ENCODE measurements at places on chromosomes 3 and 15. TPM values are rescaled to one million over a fixed set of nuclear protein-coding genes. Genes with fewer than 3 reads are reported as not detected.

Gene PIK3CA
- 14.4 TPM for total RNA-seq

DNA sequence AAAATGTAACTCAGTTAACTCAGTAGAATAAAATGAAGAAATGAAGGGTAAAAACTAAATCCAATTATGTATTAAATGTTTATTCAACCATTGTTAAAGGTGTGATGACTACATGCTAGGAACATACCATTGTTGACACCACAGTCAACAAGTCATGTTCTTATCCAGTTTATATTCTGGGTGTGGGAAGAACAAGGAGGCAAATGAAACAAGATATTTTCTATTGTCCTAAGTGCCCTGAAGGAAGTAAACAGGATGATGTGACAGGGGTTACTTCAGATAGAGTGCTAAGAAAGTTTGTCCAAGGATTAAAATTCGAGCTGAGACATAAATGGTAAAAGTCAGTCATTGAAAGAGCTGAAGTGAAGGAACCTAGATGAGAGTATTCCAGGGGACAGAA is 13.1 kb downstream of the AP3S2 start:
- no peak for DNase-seq
- peaks cover 24% of the 10 kb centered on the region for H3K36me3 ChIP-seq
- H3K4me1 ChIP-seq: no peaks in the 10 kb centered on the region
- H3K27me3 ChIP-seq: no peaks in the 10 kb centered on the region
- H3K27ac ChIP-seq: no peak overlapping the region
- H3K4me3 ChIP-seq: no peak overlapping the region

- H3K4me1 ChIP-seq: peaks cover 11% of the 10 kb centered on the region
- H3K4me3 ChIP-seq: no peak overlapping the region
- no peak for DNase-seq
Measured at GRCh38 chr3:58388550-58389091, 45.0 kb downstream of the PDHB start.

Gene ERICH6
- total RNA-seq: not detected

- no peaks in the 10 kb centered on the region for H3K4me1 ChIP-seq
- H3K27me3 ChIP-seq: no peaks in the 10 kb centered on the region
- no peak overlapping the region for H3K27ac ChIP-seq
- H3K4me3 ChIP-seq: no peak overlapping the region
- DNase-seq: no peak
- H3K36me3 ChIP-seq: peaks cover 70% of the 10 kb centered on the region
Measured at GRCh38 chr15:84645496-84645895, 8.6 kb downstream of the WDR73 start.

GRCh38 chr3:9279966-9280365 is 30.5 kb upstream of the SRGAP3 start:
- no peak overlapping the region for H3K27ac ChIP-seq
- H3K27me3 ChIP-seq: peaks cover 6% of the 10 kb centered on the region
- H3K4me1 ChIP-seq: no peaks in the 10 kb centered on the region
- H3K36me3 ChIP-seq: no peaks in the 10 kb centered on the region

DNA sequence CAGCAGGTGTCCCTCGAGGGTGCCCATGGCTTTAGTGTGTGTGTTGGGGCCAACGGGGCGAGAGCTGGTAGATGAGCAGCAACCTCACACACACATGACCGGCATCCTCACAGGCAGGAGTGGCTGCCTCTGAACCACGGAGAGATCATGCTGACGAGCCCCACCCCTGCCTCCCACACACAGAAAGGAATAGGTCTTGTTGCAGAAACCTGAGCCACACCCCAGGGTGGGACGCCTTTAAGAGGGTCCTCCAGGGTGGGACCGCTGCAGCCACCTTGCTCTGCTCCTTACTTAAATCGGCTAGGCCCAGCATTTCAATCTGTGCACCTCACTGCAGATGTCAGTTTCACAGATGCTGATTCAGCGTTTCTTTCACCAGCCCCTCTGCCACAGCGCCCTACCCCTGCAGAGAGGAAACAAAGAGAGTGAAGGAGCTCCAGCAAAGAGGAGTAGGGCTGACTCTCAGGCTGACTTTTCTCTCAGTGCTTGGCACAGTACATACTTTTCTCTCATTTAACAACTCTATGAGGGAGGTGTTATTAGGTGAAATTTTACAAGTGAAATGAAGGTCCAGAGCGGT is 61.2 kb upstream of the EPHB3 start:
- H3K36me3 ChIP-seq: no peaks in the 10 kb centered on the region
- no peaks in the 10 kb centered on the region for H3K27me3 ChIP-seq
- H3K4me1 ChIP-seq: peaks cover 41% of the 10 kb centered on the region
- no peak overlapping the region for H3K4me3 ChIP-seq
- DNase-seq: no peak
- no peak overlapping the region for H3K27ac ChIP-seq

Gene GOLGA8G
- not detected for total RNA-seq

Gene SLC6A20
- total RNA-seq: not detected

GRCh38 chr3:171336406-171336805 is 123.8 kb downstream of the TNIK start:
- no peaks in the 10 kb centered on the region for H3K27me3 ChIP-seq
- no peak overlapping the region for H3K4me3 ChIP-seq
- DNase-seq: no peak
- peaks cover 11% of the 10 kb centered on the region for H3K4me1 ChIP-seq

DNA sequence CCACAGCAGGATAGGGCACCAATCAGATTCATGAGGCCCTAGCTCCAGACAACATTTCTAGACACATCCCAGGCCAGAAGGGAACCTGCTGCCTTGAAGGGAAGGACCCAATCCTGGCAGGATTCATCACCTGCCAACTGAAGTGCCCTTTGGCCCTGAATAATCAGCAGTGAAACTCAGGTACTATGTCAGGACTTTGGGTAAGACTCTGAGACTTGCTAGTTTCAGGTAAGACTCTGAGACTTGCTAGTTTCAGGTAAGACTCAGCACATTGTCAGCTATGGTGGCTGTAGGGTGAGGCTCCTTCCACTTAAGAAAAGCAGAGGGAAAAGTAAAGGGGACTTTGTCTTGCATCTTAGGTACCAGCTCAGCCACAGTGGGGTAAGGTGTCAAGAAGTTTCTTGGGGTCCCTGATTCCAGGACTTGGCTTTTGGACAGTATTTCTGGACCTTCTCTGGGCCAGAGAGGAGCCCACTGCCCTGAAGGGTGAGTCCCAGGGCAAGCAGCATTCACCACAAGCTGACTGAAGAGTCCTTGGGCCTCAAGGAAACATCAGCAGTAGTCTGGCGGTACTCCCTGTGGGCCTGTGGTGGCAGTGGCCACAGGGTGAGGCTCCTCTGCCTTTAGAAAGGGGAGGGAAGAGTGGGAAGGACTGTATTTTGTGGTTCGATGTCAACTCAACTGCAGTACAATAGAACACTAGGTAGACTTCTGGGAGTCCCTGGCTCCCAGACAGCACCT is 13.7 kb upstream of the COL8A1 start:
- DNase-seq: no peak
- H3K27ac ChIP-seq: no peak overlapping the region
- no peak overlapping the region for H3K4me3 ChIP-seq
- H3K27me3 ChIP-seq: no peaks in the 10 kb centered on the region
- no peaks in the 10 kb centered on the region for H3K36me3 ChIP-seq

Gene NEDD4
- total RNA-seq: 23.4 TPM

GRCh38 chr15:77866596-77867125 is 210.8 kb downstream of the TBC1D2B start:
- no peak for DNase-seq
- no peaks in the 10 kb centered on the region for H3K36me3 ChIP-seq
- H3K27me3 ChIP-seq: peaks cover 15% of the 10 kb centered on the region
- H3K4me3 ChIP-seq: no peak overlapping the region

Gene SEMA3G
- total RNA-seq: 0.10 TPM

DNA sequence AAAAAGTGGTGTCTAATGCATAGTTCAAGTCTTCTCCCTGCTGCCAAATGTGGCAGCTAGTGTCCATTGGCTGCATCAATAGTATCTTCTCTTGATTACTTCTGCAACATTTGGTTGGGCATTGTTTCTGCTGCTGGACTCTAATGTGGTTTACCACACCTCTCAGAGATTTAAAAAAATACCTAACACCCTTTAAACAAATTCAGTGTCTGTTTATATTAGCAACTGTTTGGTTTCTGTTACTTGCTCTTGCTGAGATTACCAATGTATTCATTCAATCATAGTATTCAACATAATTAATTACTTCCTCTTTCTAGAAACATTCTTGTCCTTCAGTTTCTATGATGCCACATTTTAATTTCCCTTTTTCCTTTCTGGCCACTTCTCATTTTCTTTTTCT is 20.3 kb upstream of the NECTIN3 start:
- no peaks in the 10 kb centered on the region for H3K27me3 ChIP-seq
- H3K4me3 ChIP-seq: no peak overlapping the region
- no peaks in the 10 kb centered on the region for H3K36me3 ChIP-seq
- DNase-seq: no peak
- no peak overlapping the region for H3K27ac ChIP-seq

DNA sequence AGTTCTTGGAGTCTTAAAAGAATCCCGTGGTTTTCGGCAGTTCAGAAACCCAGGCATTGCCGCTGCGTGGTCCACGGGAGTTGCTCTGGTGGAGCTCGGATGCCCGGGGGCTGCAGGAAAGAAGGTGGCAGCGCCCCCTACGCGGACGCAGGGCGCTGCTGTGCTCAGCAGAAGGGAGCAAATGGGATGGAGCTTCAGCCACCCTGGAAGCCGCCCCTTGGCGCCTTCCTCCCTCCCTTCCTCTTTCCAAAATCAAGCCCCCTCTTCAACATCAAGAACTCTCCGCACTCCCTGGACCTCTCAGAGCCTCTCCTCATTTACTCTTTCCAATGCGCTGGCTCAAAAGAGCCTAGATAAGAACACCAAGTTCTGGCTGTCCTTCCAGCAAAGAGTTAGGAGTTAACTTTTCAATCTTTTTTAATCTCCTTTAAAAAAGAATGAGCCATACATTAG is 880 bp upstream of the CHRNA7 start:
- peak overlapping the region; percentile 51 for H3K27ac ChIP-seq
- H3K4me1 ChIP-seq: peaks cover 10% of the 10 kb centered on the region
- H3K36me3 ChIP-seq: no peaks in the 10 kb centered on the region
- H3K4me3 ChIP-seq: peak overlapping the region; percentile 74
- no peaks in the 10 kb centered on the region for H3K27me3 ChIP-seq

Gene MRAS
- 57.8 TPM for total RNA-seq

GRCh38 chr3:72997421-72997961 is 880 bp downstream of the PPP4R2 start:
- peak overlapping the region; percentile 89 for H3K27ac ChIP-seq
- DNase-seq: peak; percentile 58
- no peaks in the 10 kb centered on the region for H3K27me3 ChIP-seq
- H3K36me3 ChIP-seq: peaks cover 36% of the 10 kb centered on the region

DNA sequence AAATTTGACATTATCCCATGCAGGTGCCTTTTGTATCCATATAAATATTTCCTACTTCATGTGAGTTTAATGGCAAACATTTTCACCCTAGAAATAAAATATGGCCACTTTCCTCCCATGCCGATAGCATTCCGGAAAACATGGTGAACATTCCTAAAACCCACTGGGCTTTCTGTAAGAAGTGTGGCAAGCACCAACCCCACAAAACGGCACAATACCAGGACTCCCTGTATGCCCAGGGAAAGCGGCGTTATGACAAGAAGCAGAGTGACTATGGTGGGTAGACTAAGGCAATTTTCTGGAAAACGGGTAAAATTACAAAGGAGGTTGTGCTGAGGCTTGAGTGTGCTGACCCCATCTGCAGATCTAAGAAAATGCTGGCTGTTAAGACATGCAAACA is 7.6 kb downstream of the ANXA2 start:
- no peaks in the 10 kb centered on the region for H3K27me3 ChIP-seq
- H3K4me3 ChIP-seq: no peak overlapping the region
- DNase-seq: no peak
- peak overlapping the region; percentile 82 for H3K27ac ChIP-seq

DNA sequence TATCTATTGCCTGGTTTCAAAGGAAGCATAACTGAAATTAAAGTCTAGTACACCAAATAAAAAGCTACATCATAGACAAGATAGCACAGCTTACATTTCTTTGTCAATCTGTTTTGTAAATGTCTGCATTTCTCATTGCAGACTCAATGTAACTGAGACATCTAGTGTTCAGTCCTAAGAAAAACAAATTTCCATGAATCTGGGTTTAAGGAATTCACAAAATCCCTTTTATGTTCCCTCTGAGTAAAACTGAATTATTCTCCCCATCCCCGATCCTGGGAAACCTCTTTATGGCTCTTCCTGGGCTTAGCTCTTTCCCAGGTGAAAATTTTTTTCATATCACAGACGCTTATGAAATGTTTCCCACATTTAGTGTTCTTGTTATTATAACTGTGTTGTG is 21.6 kb upstream of the RASA2 start:
- no peaks in the 10 kb centered on the region for H3K36me3 ChIP-seq
- no peaks in the 10 kb centered on the region for H3K4me1 ChIP-seq
- DNase-seq: no peak
- no peak overlapping the region for H3K4me3 ChIP-seq
- no peaks in the 10 kb centered on the region for H3K27me3 ChIP-seq
- no peak overlapping the region for H3K27ac ChIP-seq
